Stimulated activated CD8-positive, alpha-beta memory T cell treated with anti-CD3 and anti-CD28 coated beads, Interleukin-4, amount 100 ng/mL, for 1 hour (primary cell): ENCODE measurements at places on chromosomes 4 and X.
A peak's percentile ranks its signal among the peaks of the same experiment; 100 is the strongest.

DNA sequence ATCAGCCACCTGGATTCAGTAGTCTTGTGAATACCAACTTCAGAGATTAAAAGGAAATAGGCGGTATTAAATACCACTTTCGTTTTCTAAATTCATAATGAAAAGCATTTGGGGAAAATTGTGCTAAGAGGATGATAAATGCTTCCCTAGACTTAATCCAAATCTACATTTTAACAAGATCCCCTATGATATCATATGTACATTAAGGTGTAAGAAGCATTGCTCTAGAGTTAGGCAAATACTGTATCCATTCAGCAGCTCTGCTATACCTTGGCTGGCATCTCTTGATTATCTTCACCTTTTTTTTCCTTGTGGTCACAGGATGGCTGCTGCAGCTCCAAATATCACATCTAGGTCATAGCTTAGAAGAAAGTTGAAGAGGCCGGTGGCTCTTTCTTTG is 40.6 kb upstream of the PHEX start:
- DNase-seq: no peak

GRCh38 chr4:175470131-175470530 is 341.9 kb downstream of the GPM6A start:
- no peak for DNase-seq

DNA sequence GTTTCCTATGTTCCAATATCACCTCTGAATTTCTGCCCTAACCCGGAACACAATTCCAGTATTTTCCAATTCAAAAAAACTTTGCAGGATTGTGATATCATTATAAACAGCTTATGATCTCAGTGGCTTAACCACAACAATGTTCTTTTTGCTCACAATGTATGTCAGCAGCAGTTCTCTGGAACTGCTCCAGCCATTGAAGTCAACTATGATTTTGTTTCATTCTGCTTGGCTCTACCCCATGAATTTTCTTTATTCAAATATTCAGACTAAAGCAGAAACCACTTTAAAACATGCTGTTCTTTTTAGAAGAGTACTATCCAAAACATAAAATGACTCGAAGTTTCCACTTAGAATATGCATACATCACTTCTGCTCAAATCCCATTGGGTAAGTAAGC is 1611.1 kb downstream of the ARAP2 start:
- DNase-seq: no peak

- no peak for DNase-seq
Observed at GRCh38 chr4:147059064-147059731, 113.5 kb upstream of the TTC29 start.

DNA sequence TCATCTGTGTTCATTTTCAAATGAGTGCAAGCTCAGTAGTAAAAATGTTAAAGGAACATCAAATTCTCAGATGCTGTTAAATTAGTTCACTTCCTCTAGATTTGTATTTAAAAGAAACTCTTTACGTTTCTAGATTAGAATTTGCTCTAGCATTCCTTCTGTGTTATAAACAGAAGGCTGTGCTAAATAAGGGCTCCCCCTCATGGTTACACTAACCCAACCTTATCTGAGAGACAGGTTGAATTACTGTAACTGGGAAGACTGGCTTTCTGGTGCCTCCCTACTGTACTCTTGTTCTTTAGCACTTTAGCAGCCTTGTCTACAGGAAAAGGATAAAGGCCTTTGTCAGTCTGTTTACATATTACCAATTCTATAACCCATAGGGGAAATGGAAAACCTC is 56.8 kb downstream of the RXFP1 start:
- no peak for DNase-seq

DNA sequence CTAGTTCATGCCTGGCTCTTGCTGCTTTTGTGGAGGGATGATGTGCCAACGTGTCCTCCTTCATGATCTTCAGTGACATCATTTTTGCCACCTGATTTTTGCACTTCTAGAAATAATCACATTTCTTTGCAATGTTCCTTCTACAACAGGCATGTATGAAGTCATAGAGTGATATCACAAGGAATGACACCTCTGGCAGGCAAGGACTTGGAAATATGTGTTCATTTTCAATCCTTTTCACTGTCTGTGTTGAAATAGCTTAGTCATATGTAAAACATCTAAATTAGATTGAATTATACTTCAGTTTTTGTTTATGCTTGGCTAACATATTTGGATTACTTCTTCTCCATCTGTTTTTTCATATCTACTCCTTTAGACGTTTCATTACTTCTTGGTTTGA is 221.2 kb upstream of the STK26 start:
- no peak for DNase-seq

DNA sequence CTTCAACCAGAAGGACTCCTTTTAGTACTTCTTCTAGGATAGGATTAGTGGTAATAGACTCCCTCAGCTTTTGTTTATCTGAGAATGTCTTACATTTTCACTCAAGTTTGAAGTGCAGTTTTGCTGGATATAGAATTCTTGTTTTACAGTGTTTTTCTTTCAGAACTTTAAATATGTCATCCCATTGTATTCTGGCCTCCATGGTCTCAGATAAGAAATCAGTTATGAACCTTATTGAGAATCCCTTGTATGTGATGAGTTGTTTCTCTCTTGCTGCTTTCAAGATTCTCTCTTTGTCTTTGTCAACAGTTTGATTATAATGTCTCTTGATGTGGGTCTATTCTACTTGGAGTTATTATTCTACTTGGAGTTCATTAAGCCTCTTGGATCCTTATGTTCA is 116.1 kb upstream of the CITED1 start:
- no peak for DNase-seq

GRCh38 chrX:101287402-101287801 is 3.7 kb downstream of the TAF7L start:
- no peak for DNase-seq

DNA sequence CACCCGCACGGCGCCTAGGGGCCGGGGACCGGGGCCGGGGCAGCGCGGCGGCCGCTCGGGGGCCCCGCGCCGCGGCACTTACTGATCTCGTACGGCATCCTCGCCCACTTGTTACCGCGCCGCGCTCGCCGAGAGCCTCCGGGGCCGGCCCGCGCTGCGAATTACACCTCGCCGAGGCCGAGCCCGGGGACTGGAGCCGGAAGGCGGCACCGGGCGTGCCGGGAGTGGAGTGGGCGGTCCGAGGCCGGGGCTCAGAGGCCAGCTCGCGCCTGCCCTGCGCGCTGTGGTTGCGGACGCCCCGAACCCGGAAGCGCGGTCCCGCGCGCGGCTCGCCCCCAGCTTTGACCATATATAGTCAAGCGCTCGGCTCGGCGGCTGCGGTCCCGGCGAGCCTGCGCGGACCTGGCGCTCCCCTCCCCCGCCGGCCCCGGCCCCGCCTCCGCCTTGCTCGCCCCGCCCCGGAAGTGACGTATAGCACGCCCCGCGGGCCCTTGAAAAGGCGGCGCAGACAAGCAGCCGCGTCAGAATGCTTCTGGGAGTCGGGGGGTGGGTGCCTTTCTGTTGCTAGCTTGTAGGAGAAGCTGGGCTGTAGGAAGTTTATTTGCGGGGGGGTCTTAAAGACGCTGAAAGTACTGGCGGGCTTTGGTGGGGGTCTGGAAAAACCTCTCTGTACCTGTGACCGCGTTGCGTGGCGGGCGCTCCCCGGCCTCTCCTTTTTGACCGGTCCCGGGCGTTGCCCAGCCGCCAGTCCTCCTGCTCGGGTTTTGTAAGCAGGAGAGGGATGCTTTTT is at the start of gene WDR1:
Gene WDR1 (minus strand): TSS at position 231 of the 790 bp plus-strand sequence. CDS start 133 bp downstream, at position 98.
- DNase-seq: peak; percentile 93

- no peak for DNase-seq
Observed at GRCh38 chr4:86961605-86962295, 26.9 kb downstream of the AFF1 start.

GRCh38 chr4:75724867-75725724 is 719 bp downstream of the USO1 start:
- DNase-seq: peak; percentile 11

GRCh38 chr4:74402692-74403456 is 37.9 kb downstream of the EREG start:
- DNase-seq: no peak

DNA sequence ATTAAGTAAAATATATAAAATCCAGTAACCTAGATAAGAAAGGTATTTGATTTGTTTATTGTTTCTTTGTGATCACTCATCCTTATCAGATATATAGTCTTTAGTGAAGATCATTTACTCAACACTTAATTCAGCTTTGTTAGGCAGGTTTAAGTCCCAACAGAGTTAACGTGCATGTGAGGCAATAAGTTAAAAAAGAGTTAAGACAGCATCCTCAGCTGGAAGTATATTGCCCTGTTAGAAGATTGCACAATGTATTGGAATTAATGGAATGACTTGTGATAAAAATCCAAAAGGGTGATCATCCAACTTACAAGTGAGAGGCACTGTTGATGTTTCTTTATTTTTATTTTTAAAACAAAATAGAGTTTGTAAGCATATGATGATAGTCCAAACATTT is 1162.1 kb downstream of the RAPGEF2 start:
- no peak for DNase-seq

DNA sequence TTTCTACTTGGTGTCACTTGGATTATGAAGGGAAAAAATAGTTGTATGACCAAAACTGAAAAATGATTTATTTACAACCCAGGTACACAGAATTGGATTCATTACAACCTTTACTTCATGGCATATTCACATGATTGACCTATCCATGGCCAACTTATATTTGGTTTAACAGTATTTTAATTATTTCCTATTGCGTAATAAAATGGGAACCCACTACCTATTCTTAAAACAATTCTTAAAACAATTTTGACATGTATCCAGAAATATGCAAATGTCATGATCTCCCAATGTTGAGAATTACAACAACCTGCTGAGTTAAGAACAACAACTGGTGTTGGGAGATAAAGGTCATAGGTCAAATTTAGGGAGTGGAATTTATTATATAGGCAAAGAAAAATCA is 54.8 kb upstream of the DDX53 start:
- DNase-seq: no peak

DNA sequence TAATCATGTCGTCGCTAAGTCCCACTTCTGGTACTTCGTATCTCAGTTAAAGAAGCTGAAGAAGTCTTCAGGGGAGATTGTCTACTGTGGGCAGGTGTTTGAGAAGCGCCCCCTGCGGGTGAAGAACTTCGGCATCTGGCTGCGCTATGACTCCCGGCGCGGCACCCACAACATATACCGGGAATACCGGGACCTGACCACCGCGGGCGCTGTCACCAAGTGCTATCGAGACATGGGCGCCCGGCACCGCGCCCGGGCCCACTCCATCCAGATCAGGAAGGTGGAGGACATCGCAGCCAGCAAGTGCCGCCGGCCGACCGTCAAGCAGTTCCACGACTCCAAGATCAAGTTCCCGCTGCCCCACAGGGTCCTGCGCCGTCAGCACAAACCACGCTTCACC is 11.3 kb downstream of the PNCK start:
- peak; percentile 22 for DNase-seq

DNA sequence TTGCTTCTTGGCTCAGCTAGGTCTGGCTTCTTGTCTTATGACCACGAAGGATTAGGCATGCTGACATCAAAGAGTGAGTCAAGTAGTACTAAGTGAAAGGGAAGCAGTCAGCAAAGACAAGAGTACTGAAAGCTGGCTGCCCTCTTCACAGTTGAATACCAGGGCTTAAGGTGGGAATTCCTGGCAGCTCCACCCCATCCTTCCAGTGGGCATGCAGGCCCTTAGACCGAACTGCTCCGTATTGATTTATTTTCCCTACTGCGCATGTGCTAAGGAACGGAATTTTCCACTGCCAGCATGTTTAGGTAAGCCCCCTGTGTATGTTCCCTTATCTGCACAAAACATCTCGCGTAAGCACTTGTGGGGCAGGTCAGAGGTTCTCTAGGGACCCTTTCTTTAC is 2320.1 kb downstream of the ARAP2 start:
- DNase-seq: no peak

DNA sequence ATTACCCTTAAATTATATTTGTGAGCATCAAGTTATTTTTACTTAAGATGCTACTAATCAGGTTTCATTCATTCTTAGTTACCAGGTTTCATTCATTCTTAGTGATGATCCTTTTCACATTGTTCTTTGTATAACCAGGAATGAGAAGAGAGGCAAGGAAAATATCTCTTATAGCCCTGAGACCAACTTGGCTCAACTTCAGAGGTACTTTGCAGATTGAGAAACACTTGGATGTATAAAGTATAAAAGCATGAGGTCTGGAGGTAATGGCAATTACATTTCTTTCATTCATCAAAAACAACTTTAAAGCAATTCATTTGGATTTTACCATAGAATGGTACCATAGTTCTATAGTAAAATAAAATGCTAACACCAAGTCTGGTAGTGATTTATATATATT is 231.0 kb downstream of the PRDM5 start:
- DNase-seq: no peak

GRCh38 chr4:21184788-21185187 is 484.5 kb downstream of the PACRGL start:
- no peak for DNase-seq

DNA sequence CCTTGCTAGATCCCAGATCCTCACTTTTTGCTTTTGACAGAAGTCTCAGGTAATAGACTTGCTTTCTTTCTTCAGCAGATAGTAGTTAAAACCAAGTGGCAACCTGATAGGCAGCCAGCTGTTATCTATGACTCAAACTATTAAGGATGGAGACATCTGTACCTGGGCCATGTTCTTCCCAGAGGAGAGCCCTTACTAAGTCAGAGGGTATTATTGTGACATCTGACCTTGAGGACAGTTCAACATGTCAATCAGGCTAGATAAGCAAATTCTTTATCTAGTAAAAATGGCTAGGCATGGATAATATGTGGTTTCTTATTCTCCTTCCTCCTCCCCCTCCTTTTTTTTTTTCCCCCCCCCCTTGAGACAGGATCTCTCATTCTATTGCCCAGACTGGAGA is 39.2 kb downstream of the TRIM2 start:
- no peak for DNase-seq

DNA sequence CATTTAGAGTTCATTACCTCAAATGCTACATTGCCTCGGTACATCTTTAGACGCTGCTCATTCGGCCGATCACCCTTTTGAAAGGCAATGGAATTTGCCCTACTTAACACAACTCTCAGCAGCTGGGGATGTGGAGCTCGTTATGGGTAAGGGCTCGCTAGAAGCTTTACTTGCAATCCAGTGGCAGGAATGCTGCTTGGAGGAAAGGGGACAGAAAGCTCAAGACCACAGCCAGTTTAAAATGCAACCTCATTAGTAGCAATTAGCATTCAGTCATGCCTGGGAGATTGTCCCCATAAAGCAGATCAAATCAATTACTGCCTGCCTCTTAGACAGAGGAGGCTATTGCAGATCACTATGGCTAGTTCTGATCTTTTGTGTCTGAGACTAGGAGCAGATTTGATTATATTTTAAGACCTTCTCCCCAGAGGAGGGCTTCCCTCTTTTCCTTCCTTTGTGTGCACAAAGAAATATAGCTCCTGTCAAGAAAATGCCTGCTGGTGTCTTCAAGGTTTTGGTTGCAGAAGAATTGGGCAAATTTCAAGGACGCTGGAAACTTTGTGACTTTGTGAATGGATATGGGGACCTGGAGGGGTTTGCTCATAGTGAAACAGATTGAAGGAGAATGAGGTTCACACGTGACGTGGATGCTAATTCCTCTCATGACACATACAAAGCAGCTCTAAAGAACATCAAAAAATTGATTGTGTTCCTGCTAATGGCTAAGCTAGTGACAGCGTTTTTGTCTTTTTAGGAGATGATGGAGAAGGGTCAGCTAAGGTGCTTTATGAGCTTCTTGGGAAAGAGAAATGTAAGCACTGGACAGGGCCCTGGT is 237.5 kb upstream of the GLRA2 start:
- DNase-seq: no peak

- no peak for DNase-seq
Observed at GRCh38 chr4:155430895-155431795, 54.4 kb upstream of the MAP9 start.

- no peak for DNase-seq
Observed at GRCh38 chr4:1408418-1408817, 2.2 kb upstream of the NKX1-1 start.
